ENCODE measurements at places on chromosomes 13 and 19.

DNA sequence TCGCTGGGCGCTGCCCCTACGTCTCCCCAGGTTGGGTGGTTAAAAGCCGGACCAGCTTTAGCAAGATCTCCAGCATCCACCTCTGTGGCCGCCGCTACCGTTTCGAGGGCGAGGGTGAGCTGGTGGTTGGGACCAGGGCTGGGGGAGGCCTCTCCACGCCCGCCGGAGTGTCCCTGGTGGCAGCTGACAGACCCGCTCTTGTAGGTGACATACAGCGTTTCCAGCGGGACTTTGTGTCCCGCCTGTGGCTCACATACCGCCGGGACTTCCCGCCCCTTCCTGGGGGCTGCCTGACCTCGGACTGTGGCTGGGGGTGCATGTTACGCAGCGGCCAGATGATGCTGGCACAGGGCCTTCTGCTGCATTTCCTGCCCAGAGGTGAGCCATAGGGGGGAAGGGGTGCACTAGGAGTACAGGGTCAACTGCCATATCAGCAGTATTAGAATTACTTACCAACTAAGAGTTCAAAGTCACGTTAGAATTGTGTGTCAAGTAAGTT, 1.1 kb downstream of the ATG4D start:
- peak; percentile 12 for DNase-seq

DNA sequence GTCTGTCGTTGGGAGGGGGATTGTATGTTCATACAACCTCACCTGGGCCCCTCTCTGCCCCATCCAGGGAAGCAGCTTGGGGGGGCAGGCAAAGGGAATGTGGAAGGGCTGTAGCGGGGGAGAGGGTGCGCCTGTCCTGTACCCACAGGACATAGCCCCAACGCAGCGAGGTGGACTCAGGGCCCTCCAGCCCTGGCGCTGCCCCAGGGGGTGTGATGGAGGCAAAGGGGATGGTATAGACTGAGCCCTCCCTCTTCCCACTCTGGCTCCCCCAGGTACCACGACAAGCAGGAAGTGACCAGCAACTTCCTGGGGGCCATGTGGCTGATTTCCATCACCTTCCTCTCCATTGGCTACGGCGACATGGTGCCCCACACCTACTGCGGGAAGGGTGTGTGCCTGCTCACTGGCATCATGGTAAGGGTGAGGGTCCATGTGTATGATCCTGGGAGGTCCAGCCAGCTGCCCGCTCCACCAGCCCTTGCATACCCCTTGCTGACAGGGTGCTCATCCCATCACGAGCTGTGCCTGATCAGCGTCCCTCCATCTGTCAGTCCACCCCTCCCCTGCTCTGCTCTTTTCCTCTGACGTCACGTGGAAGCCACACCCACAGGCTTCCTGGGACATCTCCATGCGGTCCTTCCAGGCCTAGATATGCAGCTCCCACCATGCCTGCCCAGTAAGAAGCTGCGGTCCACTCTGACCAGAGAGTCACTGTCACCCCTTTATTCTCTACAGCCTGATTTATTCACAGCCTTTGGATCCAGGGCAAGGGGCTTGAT, 18.3 kb downstream of the KCNN1 start:
- no peak for DNase-seq

DNA sequence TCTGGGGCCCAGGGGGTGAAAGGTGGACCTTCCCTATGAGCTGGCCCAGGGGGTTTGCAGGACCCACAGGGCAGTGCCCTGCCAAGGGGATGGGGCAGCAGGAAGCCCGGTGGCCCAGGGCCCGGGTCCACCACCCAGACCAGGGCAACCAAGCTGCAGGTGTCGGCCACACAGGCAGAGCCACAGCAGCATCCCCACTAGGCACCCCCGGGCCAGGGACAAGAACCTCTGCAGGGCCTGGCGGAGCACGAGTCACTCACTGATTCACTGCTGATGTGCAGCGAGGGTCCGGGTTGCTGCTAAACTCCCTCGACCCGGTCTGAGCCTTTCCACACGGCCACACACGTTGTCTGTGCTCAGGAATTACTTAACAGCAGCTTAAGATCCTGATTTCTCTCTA, 8.8 kb downstream of the FZR1 start:
- no peak for DNase-seq

- DNase-seq: no peak
Measured at GRCh38 chr19:28610731-28611130, 602.2 kb downstream of the UQCRFS1 start.

- DNase-seq: no peak
Measured at GRCh38 chr13:100552755-100553154, 35.8 kb downstream of the GGACT start.

GRCh38 chr13:52125547-52125946, 3.3 kb downstream of the NEK5 start:
- DNase-seq: no peak

- DNase-seq: peak; percentile 43
Measured at GRCh38 chr13:98509271-98510155, 67.4 kb downstream of the STK24 start.

GRCh38 chr13:42602906-42603305, 29.0 kb downstream of the TNFSF11 start:
- DNase-seq: no peak

DNA sequence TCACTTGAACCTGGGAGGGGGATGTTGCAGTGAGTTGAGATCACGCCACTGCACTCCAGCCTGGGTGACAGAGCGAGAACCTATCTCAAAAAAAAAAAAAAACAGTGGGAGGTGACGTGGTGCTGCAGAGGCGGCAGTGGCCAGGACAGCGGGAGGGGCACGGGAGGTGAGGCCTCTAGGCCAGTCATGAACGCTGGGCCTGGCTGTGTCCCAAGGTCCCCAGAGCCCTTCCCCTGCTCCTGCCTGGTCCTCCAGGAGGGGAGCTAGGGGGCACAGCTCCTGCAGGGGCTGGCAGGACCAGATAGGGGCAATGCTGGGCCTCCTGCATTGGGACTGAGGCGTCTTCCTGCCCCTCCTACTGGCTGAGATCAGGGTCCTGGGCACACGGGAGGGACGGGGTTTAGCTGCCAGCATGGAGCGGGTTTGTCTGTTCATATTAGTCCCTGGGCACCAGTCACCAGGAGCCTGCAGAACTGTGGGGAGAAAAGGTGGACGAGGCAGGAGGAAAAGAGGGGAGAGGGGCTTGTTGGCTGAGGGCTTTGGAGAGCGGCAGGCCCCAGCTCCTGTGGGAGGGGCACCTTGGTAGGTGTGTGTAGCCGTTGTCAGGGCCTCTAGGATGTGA, 4.5 kb downstream of the MAP2K7 start:
- no peak for DNase-seq

GRCh38 chr13:33015241-33015668, 968 bp upstream of the KL start:
- DNase-seq: no peak

DNA sequence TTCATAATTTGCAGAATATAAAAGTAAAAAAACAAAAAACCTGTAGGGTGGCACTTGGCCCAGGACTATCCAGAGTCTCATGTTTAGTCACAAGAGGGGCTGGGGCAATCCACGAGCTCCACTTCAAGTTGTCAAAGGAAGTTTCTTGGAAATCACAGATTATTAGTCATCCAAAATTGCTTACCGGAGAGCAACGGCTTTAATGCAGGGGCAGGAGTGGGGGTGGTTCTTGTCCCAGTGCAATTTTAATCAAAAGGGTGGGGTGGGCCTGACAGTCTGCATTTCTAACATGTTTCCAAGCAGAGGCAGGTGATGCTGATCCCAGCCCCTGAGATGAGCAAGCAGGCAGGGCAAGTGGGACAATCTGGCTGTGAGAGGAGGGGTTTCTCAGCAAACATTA, 233.9 kb downstream of the ABCC4 start:
- no peak for DNase-seq

DNA sequence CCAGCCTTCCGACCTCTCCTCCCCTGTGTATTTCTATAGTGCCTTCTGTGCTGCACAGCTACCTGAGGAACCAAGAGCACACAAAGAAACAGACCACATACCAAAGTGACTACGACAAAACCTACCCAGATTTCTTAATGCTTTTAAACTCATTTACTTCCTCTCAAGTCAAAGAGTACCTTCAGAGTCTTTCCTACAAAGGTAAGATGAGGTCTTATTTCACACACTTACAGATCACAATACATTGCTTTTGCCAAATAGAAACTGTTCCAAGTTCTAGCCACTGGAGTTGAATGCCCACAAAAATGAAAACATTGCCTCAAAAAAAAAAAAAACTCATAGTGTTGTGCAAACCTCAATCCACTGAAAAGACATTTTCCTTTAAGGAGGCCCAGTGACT, 36.4 kb downstream of the TEX26 start:
- no peak for DNase-seq

Measured in CD4-positive, alpha-beta memory T cell (primary cell).